ENCODE measurements at places on chromosomes 2 and 18.

DNA sequence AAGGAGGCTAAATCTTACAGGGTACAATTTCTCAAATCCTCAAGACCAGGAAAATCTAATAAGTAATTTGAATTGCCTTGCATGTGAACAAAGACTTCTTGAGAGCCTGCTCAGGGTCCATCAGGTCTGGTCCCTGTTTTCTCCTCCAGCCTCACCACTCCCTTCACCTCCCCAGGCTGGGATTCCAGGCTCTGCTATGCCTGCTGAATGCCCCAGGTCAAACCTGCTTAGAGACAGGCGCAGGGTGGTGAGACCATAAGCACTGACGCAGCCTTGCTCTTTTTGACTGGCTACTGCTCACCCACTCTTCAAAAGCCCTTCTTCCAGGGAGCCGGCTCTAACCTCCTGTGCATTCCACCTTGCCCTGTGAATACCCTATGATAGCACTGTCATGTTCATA lies 356.4 kb upstream of the ACVR2A start:
- DNase-seq, result no peak

GRCh38 chr2:118974103-118974993 lies 32.4 kb downstream of the MARCO start:
- DNase-seq, result no peak

- DNase-seq, result no peak
Observed at GRCh38 chr18:33560686-33561370, 17.2 kb upstream of the ASXL3 start.

DNA sequence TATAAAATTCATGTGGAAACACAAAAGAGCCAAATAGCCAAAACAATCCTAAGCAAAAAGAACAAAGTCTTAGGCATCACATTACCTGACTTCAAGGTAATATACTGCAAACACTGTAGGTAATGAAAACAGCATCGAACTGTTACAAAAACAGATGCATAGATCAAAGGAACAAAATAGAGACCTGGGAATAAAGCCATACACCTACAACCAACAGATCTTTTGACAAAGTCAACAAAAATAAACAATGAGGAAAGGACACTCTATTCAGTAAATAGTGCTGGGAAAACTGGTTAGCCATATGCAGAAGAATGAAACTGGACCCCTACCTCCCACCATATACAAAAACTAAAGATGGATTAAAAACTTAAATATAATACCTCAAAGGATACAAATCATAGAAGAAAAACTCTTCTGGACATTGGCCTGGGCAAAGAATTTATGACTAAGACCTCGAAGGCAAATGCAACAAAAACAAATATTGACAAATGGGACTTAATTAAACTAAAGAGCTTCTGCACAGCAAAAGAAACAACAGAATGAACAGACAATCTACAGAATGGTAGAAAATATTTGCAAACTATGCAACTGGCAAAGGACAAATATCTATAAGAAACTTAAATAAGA lies 218.0 kb downstream of the PHLPP1 start:
- no peak for DNase-seq

DNA sequence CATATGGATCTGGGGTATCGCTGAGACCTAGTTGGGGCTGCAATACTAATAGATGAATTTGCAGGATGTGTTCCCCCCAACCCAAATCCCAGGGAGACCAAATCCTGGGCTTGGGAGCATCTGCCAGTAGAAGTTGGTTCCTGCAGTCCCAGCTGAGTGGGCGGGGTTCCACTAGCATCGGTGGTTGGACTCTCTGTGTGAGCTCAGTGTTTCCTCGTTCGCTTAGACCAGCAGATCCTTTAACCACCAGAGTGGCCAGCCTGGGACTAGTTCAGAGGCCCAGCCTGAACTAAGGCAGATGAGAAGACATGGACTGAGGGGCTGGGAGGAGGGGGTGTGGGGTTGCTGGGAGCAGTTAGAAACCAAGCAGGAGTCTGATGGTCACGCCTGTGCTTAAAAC lies 40.7 kb downstream of the PCARE start:
- no peak for DNase-seq

DNA sequence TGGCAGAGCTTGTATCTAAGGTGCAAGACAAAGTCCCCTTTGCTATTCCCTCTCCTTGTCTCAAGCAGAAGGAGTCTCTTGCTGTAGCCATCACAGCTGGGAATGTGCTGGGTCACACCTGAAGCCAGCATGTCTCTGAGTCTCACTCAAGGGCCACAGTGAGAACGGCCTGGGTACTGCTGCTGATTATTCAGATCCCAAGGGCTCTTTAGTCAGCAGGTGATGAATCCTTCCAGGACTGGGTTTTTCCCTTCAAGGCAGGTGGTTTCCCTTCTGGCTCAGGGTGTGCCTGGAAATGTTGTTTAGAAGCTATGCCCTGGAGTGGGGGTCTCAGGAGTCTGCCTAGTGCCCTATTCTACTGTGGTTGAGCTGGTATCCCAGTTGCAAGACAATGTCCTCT lies 356.3 kb downstream of the PARD3B start:
- no peak for DNase-seq

GRCh38 chr2:42723465-42723864 lies 40.5 kb downstream of the OXER1 start:
- no peak for DNase-seq

DNA sequence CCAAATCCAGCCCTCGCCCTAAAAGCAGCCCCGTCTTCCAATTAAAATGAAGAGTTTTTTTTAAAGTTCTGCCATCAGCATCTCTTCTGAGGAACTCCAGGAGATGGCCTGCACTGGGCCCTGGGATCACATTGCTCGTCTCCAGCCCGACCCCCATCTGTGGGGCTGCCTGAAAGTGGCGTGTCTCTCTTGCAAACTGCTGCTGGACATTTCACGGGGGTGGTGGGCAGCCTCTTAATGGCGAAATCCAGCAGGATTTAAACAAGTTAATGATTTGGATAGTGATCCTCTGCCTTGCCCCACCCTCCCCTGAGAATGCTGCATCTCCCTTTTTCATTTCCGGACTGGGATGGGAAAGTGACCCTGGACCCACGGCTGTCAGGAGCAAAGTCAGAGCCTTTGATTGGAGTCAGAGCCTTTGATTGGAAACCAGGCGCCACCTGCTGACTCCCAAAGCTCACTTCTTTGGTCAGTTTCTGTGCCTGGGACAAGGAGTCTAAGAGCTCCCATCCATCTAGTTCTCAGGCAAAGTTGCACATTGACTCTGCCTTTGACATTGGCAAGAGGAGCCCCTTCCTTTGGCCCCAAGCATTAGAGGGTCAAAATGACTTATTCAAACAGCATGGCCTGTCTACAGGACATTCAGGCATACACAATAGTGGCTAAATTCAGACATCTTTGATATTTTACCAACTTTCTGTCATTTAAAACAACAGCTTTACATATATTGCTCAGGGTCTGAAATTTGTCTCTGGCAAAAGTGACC lies 155.2 kb downstream of the SH3BP4 start:
- DNase-seq, result no peak

DNA sequence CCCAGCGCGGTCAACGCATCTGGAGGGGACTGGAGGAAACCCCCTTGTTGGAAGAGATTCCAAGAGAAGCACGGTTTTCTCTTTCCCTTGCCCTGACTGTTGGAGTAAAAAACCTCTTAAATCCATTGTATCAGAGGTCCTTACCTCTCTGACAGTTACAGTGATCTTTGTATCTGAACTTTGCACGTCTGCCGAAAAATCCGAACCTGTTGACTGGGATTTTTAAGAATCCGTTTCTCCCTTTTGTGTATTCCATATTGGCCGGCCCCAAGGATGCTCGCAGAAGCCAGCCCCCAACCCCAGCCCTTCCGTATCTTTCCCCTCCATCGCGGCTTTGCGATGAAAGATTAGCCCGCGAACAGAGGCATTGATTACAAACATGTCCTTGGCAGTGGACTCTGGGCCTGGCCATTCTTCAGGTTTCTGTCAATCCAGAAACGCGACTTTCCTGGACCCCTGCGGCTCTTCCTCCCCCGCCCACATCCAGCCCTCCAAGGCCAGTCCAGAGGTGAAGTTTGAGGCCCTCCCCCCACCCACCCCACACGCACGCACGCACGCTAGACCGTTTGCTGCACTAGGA lies 4.6 kb upstream of the DLX1 start:
- no peak for DNase-seq

- DNase-seq, result no peak
Observed at GRCh38 chr2:3025984-3026383, 351.6 kb downstream of the EIPR1 start.

DNA sequence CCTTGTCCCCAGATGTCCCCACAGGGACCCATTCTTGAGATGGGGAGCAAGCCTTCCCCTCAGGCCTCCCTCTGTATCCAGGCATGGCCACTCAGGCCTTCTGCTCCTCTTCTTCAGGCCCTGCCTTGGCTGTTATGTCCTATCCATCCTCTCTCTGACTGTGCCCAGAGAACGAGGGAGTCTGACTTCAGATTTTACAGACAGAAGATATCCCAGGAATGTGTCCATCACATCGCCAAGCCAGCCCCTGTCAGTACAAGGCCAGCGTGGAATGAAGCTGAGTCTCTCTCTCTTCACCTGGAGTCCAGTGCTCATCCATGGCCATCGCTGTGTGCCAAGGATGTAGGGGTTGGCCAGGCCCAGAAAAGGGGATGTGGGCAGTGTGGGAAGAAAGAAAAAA lies 57.6 kb downstream of the SDC1 start:
- no peak for DNase-seq

- no peak for DNase-seq
Observed at GRCh38 chr2:34480366-34480765, 881.3 kb upstream of the FAM98A start.

GRCh38 chr2:216618785-216619184 lies 14.4 kb upstream of the IGFBP2 start:
- DNase-seq, result no peak

- no peak for DNase-seq
Observed at GRCh38 chr18:38198526-38198925, 632.9 kb upstream of the CELF4 start.

DNA sequence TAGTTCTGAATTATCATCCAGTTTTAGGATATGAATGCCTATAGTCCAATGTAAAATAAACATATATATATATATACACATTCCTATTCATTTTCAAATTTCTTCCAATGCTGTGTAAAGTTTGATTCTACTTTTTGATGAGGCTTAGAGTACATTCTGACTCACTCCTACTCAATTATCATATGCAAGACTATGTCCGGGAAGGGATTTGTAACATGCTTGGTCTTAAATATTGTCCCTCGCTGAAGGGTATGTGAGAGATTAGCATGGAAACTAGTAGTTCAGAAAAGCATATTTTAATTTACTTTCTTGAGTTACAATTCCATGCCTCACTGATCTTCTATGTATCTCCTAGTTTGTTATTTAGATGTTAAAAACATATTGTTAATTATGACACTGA lies 377.7 kb upstream of the MAP2 start:
- DNase-seq, result no peak

- DNase-seq, result no peak
Observed at GRCh38 chr2:195513119-195513518, 143.9 kb upstream of the SLC39A10 start.

GRCh38 chr2:128308284-128308731 lies 10.4 kb downstream of the HS6ST1 start:
- DNase-seq, result no peak

GRCh38 chr18:55073834-55074233 lies 114.6 kb upstream of the CCDC68 start:
- DNase-seq, result no peak

DNA sequence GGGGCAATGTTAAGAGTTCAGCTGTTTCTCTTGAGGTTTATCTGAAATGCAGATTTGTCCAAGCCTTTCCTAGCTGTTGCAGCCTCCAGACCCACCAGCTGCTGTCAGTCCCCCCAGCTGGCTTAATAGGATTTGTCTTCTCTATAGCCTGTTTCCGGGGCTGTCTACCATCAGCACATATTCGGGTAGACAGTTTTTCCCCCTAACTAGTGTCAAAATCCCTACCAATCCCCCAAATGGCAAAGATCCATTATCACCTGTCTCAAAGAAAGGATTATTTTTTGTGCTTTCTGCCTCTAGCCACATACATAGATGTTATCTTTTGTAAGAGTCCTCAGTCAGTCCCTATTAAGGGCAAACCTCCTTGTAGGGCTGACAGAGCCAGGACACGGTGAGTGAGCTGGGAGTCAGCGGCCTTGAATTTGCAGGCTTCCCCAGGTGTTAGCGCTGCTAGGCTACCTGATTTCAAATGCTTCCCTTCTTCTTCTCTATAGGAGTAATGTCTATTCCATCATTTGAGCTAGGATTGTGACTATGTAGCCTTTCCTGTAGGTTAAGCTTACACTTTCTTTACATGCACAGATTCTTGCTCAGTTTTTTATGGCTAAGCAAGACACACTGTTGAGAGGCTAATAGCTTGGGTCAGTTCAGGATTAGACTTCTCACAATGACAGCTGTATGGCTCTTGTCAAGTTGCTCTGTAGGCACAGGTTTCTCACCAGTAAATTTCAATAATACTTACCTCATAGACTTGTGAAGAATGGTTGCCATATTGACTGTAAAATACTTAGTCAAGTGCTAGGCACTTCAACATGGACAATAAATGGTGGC lies 171.1 kb upstream of the UNC80 start:
- no peak for DNase-seq

DNA sequence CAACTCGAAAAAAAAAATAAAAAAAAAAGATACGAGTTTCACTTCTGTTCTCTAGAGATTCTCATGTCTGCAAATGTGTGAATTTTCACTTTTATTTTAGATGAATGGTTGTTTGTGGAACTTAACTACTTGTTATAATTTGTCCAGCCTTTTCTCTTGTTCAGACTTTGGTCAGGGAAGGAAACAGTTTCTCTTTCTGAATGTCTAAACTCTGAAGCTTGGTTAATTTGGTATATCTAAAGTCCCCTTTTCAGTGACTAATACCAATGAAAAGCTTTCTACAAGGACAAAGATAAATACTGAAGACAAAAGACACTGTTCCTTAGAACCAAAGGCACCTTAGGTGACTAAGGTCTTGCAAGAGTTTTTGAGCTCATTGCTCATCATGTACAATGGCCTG lies 144.4 kb upstream of the PIEZO2 start:
- DNase-seq, result no peak

DNA sequence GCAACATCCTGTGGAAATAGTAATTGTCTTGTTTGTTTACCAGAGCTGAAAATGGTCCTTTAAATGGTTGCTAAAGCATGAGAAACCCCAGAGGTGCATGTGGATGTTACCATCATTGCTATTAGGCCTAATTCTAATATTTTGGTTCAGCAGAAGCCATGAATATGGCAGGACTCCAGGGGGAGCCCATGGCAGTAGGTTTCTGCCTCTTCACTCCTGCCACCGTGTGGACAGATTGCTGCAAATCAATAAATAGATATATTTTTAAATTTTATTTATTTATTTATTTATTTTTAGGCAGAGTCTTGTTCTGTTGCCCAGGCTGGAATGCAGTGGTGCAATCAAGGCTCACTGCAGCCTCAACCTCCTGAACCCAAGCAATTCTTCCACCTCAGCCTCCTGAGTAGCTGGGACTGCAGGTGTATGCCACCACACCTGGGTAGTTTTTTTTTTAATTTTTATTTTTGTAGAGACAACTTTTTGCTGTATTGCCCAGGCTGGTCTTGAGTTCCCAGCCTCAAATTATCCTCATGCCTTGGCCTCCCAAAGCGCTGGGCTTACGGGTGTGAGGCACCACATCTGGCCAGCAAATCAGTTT lies 54.9 kb upstream of the CAPN13 start:
- peak; percentile 7 for DNase-seq

GRCh38 chr2:165357758-165358157 lies 111.7 kb upstream of the CSRNP3 start:
- DNase-seq, result no peak

Data from activated CD4-positive, CD25-positive, alpha-beta regulatory T cell (primary cell).